ENCODE measurements at places on chromosomes 5 and 9.

DNA sequence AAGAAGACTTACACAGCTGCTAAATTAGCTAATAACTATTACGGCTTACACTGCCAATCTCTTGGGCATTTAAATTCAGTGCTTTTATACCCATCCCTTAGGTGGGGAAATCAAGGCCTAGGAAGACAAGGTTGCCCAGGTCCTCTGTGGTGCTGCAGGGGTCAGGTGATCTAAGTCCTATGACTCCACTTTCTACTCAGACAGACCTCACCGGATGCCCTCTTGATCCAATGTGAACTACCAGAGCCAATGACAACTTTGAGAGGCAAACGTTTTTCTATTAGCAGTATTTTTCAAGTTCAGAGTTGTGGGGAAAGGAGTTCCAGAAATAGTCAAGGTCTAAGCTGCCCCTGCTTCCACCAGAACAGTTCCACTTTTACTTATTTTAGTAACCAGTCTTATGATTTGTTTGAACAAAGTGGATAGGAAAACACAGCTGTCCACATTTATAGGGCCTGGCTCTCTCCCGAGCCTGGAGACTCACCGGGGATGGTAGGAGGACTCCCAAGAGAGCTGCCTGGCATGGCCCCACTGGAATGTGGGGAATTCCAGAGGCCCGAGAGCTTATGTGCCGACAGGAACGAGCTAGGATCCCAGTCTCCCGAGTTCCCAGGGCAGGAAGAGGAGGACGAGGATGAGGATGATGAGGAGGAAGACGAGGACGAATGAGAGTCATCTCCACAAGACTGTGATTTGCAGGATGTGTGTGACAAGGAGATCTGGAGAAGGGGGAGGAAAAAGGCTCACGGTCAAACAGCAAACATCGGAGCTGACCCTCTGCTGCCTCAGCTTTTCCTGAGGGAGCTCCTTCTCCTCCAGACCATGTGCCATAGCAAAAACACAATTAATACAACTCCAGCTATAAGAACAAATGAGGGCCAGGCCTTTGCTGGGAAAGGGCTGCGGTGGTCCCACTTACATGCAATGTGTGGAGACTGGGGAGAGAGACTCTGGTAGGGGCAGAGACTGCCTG is 16.7 kb downstream of the FAM193B start:
- DNase-seq = no peak

DNA sequence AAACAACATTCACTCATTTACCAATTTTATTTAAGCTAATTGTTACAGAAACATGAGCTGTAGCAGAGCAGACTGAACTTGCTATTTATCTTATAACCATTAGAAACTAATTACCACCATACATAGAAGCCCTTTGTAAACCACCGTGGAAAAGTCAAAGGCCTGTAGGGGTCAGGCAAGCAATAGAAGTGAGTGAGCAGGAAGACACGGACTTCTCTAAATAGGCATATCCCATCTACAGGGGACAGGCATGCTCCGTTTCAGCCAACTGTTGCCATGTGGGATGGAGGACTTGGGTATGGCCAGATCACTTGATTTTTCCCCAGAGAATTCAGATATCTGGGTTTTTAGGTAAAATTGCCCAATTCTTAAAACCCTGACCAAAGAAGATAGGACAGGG is 44.8 kb downstream of the PRRC1 start:
- no peak for DNase-seq

GRCh38 chr9:133682818-133683585 is 46.8 kb downstream of the DBH start:
- DNase-seq = no peak

DNA sequence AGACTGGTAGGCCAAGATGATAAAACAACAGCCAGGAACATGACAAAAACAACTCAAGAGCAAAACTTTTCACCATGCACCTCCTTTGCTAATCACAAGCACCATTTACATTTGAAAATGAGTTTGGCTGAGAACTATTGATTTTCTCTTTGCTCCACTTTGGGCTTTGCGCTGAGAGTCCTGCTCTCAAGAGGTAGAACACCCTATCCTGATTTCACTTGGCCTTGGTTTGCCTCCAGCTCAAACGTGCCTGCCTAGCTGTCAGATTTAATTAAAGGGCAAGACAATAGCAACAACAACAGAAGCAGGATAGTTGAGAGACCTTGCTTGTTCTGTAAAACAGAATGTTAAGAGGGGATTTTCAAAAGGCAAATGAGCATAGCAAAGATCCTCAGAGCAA is 128.2 kb upstream of the ASTN2 start:
- no peak for DNase-seq

GRCh38 chr9:102497709-102498108 is 497.4 kb upstream of the CYLC2 start:
- no peak for DNase-seq

GRCh38 chr9:93479726-93480125 is 26.3 kb upstream of the FAM120AOS start:
- no peak for DNase-seq

DNA sequence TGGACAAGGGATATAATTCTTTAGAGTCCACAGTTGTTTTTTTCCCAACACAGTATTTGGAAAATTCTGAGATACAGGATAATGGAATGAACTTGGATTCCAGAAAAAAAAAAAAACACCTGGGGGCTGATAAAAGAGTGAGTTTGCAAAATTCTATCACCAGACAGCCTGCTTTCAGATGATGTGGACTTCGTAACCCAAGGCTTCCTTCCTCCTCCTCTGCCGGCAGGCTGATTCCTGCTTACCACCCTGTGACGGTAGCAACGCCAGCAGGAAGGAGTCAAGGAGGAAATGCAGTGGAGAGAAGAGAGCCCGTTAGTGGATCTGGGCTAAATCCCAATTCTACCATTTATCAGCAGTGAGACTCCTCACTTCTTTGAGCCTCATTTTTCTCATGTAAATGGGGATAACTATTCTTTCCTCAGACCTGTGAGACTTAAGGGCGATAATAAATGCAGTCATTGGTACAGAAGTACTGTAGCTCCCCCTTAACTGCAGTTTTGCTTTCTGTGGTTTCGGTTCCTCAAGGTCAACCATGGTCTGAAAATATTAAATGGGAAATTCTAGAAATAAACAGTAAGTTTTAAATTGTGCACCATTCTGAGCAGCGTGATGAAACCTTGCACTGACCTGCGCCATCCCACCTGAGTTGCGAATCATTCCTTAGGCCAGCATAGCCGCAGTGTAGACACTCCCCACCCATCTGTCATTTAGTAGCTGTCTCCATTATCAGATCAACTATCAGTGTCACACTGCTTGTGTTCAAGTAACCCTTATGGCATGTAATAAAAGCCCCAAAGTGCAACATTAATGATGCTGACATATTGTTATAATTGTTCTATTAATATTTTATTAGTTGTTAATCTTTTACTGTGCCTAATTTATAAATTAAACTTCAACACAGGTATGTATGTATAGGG is 71.4 kb downstream of the DCP2 start:
- no peak for DNase-seq

DNA sequence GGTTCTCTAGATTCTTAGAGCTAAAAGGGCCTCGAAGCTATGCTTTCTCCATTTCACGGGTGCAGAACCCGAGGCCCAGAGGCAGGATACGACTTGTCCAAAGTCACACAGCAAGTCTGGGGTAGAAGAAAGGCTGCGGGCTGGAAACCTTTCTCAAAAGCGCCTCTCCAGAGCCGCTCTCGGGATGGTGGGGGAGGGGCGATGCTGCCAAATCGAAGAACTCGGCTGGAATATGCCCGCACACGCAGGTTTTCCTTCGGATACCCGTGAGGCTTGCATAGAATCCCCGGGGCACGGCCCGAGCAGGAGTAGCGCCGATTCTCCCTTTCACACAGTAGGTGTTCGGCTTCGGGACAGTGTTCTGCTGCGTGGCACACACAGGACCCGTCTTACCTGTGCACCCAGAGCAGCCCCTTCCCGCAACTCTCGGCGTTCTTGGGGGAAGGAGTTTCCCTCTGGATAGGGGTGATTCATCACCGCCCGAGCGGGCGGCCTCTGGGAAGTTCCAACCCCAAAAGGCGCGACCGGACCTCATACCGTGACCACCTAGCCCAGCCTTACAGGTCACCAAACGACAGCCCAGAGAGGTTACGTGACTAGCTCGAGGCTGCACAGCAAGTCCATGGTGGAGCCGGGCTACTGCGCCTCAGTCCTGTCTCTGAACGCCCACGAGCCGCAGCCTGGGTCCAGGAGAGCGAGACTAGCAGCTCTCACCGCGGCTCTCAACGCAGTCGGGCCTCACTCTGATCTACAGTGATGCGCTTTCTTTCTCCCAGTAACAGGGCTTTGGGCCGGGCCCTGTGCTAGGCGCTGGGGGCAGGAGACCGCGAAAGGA is 4.1 kb downstream of the PAX5 start:
- no peak for DNase-seq

DNA sequence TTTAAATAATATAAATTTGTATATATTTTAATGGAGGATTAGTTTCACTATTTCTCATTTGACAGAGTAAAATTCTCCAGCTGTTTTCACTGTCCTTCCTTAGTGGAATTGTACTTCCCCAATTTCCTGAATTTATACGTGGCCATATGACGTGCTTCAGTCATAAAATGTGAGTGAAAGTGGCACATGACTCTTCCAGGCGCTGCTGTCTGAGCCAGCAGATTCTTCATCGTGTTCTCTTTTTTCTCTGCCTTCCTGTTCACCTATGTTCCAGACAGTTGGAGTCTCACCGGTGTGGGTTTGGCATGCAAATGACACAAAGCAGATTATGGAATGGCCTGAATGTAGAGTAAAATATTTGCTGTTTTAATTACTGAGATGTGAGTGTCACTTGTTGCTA is 684.1 kb downstream of the SEMA5A start:
- no peak for DNase-seq

- no peak for DNase-seq
Observed at GRCh38 chr9:79477955-79478771, 93.6 kb upstream of the TLE4 start.

GRCh38 chr5:71697967-71698366 is 21.1 kb upstream of the CARTPT start:
- DNase-seq = no peak
